ENCODE measurements at places on chromosomes 2 and 18. TPM values are rescaled to one million over a fixed set of nuclear protein-coding genes. Genes with fewer than 3 reads are reported as not detected.

The ZNF638 gene
- total RNA-seq: 60.9 TPM

The RAB6D gene
- not detected for total RNA-seq

The DPY30 gene
- total RNA-seq: 106 TPM

The BMP10 gene
- total RNA-seq: not detected

The PLCL1 gene
- not detected for total RNA-seq
